ENCODE measurements at places on chromosomes 7 and 10.

DNA sequence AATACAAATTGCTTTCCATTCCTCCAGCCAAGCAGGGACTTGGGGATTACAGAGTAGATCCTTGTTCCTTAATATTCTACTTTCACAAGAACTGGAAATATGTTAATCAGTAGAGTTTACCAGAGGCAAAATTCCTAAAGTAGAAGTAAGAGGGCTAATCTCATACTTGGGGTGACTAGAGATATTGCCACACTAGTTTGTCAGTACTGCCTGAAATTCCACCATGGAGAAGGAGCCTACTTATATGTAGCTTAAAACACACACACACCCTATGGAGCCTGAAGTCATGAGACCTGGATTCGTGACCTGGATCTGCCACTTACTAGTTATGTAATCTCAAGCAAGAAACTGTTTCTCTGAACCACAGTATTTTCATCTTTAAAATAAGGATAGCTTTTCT, 33.9 kb downstream of the STRIP2 start:
- DNase-seq, result peak; percentile 81

DNA sequence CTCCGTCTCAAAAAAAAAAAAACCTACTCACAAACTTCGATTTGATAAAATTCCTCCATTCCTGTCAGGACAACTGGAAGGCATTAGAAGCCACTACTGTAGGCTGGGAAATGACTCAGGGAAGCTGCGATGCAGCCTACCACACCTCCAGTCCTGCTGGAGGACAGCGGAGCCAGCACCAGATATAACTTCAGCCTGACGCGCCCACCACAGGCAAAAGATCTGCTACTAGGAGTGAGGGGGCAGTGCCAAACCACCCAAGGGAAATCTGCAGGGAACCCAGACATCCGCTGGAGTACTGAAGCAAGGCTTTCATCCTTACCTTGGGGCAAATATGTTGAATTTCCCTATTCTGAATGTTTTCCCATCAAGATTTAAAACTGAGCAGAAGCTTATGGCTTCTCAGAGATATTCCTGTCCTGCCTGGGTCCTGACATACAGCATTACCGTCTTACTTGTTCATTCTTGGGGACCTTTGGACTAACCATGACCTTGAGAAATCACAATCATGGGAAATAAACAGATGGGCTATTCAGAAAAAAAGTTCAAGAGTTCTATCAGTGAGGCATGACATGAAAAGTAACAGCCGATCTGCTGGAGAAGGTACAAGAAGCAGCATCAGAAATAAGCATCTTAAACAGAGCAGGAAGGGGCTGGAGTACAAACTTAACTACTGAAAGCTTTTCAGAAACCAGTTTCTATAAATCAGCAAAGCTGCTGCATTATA, 20.4 kb downstream of the BCCIP start:
- DNase-seq, result no peak

- DNase-seq, result no peak
These were observed 301.4 kb downstream of the AHR start for GRCh38 chr7:17599733-17600339.

- DNase-seq, result no peak
These were observed 43.0 kb downstream of the COL13A1 start for GRCh38 chr10:69844698-69845097.
